ENCODE measurements at places on chromosomes 11 and 22.

- H3K4me3 ChIP-seq = no peak overlapping the region
- H3K27ac ChIP-seq = no peak overlapping the region
- peaks cover 4% of the 10 kb centered on the region for H3K4me1 ChIP-seq
- DNase-seq = no peak
- H3K36me3 ChIP-seq = no peaks in the 10 kb centered on the region
These were observed 21.8 kb upstream of the IL17REL start for GRCh38 chr22:50034126-50035081.

DNA sequence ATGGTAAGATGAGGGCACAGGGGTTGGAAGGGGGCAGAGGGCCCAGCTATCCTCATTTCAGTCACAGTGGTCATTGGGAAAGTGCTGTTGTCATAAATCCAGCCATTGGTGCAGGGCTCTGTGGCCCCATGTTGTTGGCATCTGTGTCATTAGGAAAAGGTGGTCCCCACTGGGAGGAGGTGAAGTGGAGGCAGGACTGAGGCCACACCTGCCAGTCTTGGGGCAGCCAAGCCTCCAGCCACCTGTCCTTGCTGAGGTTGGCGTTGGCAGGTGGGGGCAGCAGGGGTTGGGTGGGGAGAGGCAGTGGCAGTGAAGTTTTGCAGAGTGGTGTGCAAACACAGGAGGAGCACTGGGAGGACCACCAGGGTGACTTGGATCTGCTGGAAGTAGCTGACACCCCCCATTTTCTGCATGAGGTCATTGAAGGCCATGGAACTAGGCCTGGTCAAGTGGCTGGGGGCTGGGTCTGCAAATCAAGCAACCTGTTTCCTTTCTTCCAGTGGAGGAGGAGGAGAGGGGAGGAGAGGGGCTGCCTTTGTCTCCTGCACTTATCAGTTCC lies 25.3 kb downstream of the SLC22A6 start:
- DNase-seq = no peak
- H3K27me3 ChIP-seq = no peaks in the 10 kb centered on the region
- no peaks in the 10 kb centered on the region for H3K36me3 ChIP-seq
- H3K4me1 ChIP-seq = peaks cover 15% of the 10 kb centered on the region
- no peak overlapping the region for H3K4me3 ChIP-seq

DNA sequence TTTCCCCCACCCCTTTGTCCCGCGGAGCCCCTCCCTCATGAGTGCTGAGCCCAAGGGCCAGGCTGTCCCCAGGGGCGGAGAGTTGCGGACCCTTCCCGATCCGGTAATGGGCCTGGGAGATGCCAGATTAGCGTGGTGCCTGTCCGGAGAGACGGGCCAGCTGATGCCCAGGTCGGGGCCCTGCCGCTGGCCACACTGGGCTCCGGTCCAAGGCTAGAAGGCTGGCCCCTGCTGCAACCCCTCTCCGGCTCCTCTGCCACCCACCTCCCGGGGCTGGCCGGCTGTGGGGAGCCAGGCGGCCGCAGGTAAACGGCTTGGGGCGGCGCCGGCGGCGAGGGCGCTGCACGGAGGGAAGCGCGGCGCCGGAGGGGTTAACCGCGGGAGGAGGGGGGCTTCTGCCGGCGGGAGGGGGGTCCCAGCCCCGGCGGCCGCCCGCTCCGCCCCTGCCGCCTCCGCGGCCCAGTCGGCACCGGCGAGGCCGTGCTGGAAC lies at the start of gene KCNK4:
Gene KCNK4, plus strand, starts transcription at position 41 of the 490 bp plus-strand sequence. CDS start 1,717 bp downstream, outside the sequence.
- peaks cover 6% of the 10 kb centered on the region for H3K36me3 ChIP-seq
- no peak for DNase-seq
- no peak within 1 kb of the TSS for H3K27ac ChIP-seq
- H3K4me1 ChIP-seq = peaks cover 6% of the 10 kb centered on the region
- H3K27me3 ChIP-seq = peaks cover 56% of the 10 kb centered on the region
- peak within 1 kb of the TSS; percentile 63 for H3K4me3 ChIP-seq

DNA sequence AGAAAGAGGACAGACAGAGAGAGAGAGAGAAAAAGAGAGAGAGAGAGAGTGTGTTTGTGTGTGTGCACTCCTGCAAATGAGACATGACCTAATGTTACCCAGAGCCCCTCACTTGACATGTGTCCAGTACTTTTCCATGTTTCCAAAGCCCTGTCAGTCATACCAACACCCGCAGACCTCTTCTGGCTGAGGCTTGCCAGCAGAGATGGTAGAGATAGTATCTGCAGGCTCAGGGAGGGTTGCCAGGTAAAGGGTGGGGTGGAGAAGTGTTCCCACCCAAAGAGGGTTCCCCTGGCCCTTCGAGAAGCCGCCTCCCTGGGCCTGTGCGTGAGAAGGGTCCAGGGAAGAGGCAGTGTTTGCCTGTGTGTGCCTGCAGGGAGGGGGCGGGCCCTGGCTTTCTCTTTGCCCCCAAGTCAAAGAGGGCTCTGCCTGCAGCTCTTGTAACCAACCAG lies 40.7 kb downstream of the POU2F3 start:
- peaks cover 15% of the 10 kb centered on the region for H3K27me3 ChIP-seq
- no peaks in the 10 kb centered on the region for H3K36me3 ChIP-seq
- H3K27ac ChIP-seq = no peak overlapping the region
- H3K4me1 ChIP-seq = peaks cover 1% of the 10 kb centered on the region
- H3K4me3 ChIP-seq = no peak overlapping the region

DNA sequence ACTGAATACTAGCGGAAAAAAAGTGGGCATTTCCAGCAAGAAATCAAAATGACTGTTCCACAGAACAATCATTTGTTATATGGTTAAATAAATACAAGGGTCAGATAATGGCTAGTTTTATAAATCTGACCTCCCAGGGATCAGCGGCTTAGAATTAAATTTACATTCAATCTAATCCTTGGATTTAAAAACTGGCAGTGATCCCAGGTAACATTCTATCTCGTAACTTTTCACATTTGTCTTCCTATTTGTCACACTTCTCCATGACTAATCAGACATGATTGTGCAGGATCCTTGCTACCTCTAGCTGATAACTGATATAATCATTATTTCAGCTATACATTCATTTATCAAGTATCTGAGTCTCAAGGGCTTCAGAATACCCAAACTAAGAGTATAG lies 2.9 kb upstream of the MMP3 start:
- no peak overlapping the region for H3K27ac ChIP-seq
- H3K27me3 ChIP-seq = peaks cover 3% of the 10 kb centered on the region
- DNase-seq = no peak
- H3K36me3 ChIP-seq = no peaks in the 10 kb centered on the region

DNA sequence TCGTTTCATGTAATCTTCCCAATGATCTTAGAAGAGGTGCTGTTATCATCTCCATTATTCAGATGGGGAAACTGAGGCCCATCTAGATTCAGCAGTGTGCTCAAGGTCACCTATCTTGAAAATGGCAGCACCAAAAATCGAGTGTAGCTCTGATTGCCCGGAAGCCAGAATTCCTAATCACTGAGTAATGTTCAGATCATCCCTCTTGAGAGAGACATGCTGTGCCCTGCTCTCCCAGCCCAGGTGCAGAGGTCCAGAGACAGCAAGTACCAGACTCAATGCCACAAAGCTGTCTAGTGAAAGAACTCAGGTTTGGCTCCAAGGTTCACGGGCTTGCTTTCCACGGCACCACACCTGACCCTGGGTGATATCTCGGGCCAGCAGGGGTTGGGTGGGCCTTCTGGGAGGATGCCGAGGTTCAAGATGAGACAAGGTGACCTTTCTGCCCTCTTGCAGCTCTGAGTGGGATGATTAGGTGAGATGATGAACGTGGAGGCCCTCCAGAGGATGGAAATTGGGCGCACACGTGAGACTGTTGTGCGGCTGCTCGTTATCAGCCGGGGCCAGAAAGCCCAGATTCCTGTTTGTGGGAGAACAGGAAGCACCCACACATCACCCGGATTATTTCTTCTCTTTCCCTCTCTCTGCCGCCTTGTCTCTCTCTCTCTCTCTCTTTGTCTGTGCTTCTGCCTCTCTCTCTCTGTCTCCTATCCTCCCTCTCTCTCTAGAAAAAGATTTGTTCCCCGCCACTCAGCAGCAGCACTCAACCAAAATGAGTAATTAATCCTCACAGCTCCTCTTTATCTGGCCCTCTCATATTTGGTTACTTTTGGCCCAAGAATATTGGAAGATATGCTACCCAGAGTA lies 19.0 kb upstream of the RASD2 start:
- no peak for DNase-seq
- H3K27me3 ChIP-seq = peaks cover 35% of the 10 kb centered on the region
- no peak overlapping the region for H3K4me3 ChIP-seq
- H3K4me1 ChIP-seq = peaks cover 2% of the 10 kb centered on the region
- no peak overlapping the region for H3K27ac ChIP-seq
- H3K36me3 ChIP-seq = no peaks in the 10 kb centered on the region

GRCh38 chr22:35783943-35784614 lies 66.4 kb downstream of the APOL5 start:
- DNase-seq = no peak
- H3K36me3 ChIP-seq = peaks cover 15% of the 10 kb centered on the region
- H3K27ac ChIP-seq = peak overlapping the region; percentile 4

GRCh38 chr22:19051381-19052072 lies 70.7 kb downstream of the DGCR2 start:
- no peak overlapping the region for H3K4me3 ChIP-seq
- H3K27ac ChIP-seq = no peak overlapping the region
- peaks cover 3% of the 10 kb centered on the region for H3K4me1 ChIP-seq
- DNase-seq = no peak

GRCh38 chr11:27385245-27385644 lies 22.2 kb upstream of the CCDC34 start:
- no peaks in the 10 kb centered on the region for H3K27me3 ChIP-seq
- H3K4me1 ChIP-seq = peaks cover 40% of the 10 kb centered on the region
- H3K36me3 ChIP-seq = peaks cover 26% of the 10 kb centered on the region
- no peak for DNase-seq
- no peak overlapping the region for H3K4me3 ChIP-seq
- H3K27ac ChIP-seq = no peak overlapping the region

- H3K36me3 ChIP-seq = no peaks in the 10 kb centered on the region
- H3K4me1 ChIP-seq = peaks cover 10% of the 10 kb centered on the region
- H3K27me3 ChIP-seq = peaks cover 65% of the 10 kb centered on the region
- DNase-seq = peak; percentile 66
- peak overlapping the region; percentile 9 for H3K4me3 ChIP-seq
These were observed 1.6 kb upstream of the ELFN2 start for GRCh38 chr22:37428649-37429586.

- peaks cover 54% of the 10 kb centered on the region for H3K27me3 ChIP-seq
- H3K36me3 ChIP-seq = no peaks in the 10 kb centered on the region
- H3K4me3 ChIP-seq = no peak within 1 kb of the TSS
- no peaks in the 10 kb centered on the region for H3K4me1 ChIP-seq
- DNase-seq = no peak
These were observed at the start of gene NPAS4 for GRCh38 chr11:66420671-66421476. TSS of gene NPAS4 (plus strand) at chr11:66421035. CDS start at chr11:66421180, 145 bp downstream.

- no peaks in the 10 kb centered on the region for H3K27me3 ChIP-seq
- no peak for DNase-seq
- no peaks in the 10 kb centered on the region for H3K36me3 ChIP-seq
- H3K4me1 ChIP-seq = no peaks in the 10 kb centered on the region
These were observed 142.7 kb downstream of the LRRC4C start for GRCh38 chr11:41316751-41317150.

DNA sequence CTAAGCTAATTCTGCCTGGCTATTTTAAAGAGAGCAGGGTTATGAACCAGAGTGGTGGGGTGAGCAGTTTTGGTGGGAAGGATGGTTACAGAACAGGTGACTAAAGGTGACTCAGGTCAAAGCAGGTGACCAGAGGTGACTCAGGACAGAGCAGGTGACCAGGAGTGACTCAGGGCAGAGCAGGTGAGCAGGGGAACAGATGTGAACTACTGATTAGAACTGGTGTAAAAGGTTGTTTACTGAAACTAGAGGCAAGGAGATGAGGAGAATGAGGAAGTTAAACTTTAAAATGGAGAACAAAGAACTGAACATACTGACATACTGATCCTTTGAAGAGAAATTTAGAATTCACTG lies 15.4 kb upstream of the HYLS1 start:
- no peaks in the 10 kb centered on the region for H3K27me3 ChIP-seq
- no peak for DNase-seq
- H3K4me3 ChIP-seq = no peak overlapping the region
- no peak overlapping the region for H3K27ac ChIP-seq

GRCh38 chr11:125410091-125410490 lies 86.0 kb downstream of the FEZ1 start:
- H3K4me3 ChIP-seq = no peak overlapping the region
- H3K4me1 ChIP-seq = no peaks in the 10 kb centered on the region
- no peak overlapping the region for H3K27ac ChIP-seq
- no peak for DNase-seq
- peaks cover 12% of the 10 kb centered on the region for H3K36me3 ChIP-seq
- H3K27me3 ChIP-seq = no peaks in the 10 kb centered on the region

DNA sequence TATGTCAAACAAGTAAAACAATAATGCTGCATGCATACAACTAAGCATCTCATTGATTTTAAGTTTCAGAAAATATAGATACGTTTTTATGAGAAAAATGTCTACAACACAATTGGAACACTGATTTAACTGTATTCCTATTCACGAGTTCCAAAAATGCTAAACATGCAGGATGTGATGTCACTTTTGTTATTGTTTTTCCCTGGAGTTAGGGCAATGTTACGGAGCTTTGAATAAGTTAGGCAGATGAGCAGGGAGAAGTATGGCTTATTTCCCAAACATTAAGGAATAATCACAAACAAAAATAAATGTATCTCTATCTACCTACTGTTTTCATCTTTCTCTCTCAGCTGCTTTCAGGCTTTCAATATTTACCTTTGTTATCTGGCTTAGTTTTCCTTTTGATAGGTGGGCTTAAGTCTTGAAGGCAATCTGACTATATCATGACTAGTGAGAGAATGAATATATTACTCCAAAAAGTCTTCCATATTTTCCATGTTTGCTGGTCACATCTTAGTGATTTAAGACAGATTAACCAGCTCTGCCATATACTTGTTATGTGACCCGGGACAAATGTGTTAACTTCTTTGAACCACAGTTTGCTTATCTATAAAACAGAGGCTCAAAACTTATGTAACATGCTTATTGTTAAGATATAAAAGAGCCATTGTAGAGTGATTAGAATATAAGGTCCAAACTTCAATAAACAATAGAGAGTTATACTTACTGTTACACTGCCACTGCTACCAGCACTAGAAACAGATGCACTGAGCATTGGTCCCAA lies 854.4 kb upstream of the CCDC90B start:
- H3K4me3 ChIP-seq = no peak overlapping the region
- H3K36me3 ChIP-seq = no peaks in the 10 kb centered on the region
- H3K27ac ChIP-seq = no peak overlapping the region
- DNase-seq = no peak
- H3K4me1 ChIP-seq = peaks cover 5% of the 10 kb centered on the region

- H3K27me3 ChIP-seq = peaks cover 9% of the 10 kb centered on the region
- H3K4me3 ChIP-seq = peak within 1 kb of the TSS; percentile 82
- H3K4me1 ChIP-seq = peaks cover 23% of the 10 kb centered on the region
- H3K27ac ChIP-seq = peak within 1 kb of the TSS; percentile 84
- no peaks in the 10 kb centered on the region for H3K36me3 ChIP-seq
These were observed at the start of gene FAM181B for GRCh38 chr11:82733444-82734119. TSS of gene FAM181B (minus strand) at chr11:82733864. CDS start at chr11:82733729, 135 bp downstream.

GRCh38 chr11:1160231-1161101 lies 2.7 kb downstream of the MUC5AC start:
- peak; percentile 9 for DNase-seq
- no peaks in the 10 kb centered on the region for H3K36me3 ChIP-seq
- peaks cover 4% of the 10 kb centered on the region for H3K27me3 ChIP-seq
- no peak overlapping the region for H3K4me3 ChIP-seq
- no peaks in the 10 kb centered on the region for H3K4me1 ChIP-seq
